NCI-H1417 treated with DMSO at 0.1 percent for 48 hours (cell line): ENCODE measurements at places on chromosomes 1 and 21.

GRCh38 chr1:121518726-121519041 lies 333.9 kb downstream of the SRGAP2C start:
- no peak for DNase-seq

GRCh38 chr1:86362807-86363206 lies 33.3 kb downstream of the ODF2L start:
- DNase-seq, result no peak

DNA sequence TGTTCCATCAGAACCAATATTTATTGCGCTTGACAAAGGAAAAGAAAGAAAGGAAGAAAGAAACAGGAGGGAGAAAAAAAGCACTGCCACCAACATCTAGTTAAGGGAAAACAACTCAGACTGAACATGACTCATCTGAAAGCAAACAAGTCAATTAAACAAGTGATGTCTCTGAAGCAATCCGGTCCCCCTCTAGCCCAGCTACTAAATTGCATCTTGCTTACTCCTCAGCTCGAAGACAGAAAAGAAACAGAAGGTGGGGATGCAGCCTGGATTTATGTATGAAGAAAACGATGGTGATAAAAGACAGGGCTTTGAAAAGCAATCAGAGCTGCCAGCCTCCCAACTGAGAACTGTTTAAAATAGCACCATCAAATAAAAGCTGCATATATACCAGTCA lies 188.2 kb downstream of the OMA1 start:
- no peak for DNase-seq

GRCh38 chr1:171346881-171347280 lies 32.9 kb downstream of the FMO4 start:
- no peak for DNase-seq

DNA sequence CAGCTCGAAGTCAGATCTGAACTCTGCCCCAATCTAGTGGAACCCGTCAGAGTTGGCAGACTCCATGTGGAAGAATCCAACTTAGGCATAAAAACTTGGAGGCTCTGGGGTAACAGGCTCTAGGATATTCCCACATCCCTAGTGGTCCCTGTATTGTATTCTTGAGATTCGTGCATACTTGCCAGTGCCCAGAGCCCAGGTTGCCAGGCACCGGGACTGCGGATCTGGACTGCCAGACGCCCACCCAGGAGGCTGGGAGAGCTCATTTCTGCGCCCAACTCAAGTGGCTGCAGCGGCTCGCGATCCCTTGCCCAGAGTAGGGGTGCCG lies 1.1 kb downstream of the GRIK1 start:
- no peak for DNase-seq

DNA sequence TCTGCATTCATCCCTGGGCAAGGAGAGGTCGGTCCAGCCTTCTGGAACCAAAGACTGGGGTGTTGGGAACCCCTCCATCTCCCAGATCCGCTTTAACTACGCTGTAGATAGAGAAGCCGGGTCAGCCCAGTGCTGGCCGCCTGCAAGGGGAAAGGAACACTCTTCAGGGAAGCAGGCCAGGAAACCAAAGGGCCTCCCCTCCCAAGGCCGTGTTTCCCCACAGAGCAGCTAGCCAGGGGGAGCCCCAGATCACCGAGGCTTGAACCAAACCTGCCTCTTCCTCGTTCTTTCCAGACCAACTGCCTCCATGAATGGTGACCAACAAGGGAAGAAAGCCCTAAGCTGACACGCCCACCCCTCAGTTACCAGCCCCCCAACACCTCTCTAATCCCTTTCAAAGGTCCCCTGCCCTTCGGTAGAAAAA lies 1.2 kb upstream of the CHD5 start:
- no peak for DNase-seq

DNA sequence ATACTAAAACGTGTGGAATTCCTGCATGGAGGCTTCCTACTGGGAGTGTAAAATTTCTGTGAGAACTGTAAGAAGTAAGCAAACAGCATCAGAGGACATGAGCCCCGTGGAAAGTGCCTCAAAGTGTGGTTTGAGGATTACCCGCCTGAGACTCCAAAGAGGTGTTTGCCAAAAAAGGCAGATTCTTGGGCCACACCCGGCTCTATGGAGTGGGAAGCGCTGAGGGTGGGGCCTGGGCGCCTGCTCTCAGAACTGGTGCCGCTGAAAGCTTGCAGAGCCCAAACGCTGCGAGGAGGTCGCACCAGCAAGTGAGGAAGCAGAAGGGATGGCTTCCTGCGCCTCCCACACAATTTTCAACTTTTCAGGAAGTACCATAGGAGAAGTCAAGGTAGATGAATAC lies 43.0 kb upstream of the PSEN2 start:
- no peak for DNase-seq

DNA sequence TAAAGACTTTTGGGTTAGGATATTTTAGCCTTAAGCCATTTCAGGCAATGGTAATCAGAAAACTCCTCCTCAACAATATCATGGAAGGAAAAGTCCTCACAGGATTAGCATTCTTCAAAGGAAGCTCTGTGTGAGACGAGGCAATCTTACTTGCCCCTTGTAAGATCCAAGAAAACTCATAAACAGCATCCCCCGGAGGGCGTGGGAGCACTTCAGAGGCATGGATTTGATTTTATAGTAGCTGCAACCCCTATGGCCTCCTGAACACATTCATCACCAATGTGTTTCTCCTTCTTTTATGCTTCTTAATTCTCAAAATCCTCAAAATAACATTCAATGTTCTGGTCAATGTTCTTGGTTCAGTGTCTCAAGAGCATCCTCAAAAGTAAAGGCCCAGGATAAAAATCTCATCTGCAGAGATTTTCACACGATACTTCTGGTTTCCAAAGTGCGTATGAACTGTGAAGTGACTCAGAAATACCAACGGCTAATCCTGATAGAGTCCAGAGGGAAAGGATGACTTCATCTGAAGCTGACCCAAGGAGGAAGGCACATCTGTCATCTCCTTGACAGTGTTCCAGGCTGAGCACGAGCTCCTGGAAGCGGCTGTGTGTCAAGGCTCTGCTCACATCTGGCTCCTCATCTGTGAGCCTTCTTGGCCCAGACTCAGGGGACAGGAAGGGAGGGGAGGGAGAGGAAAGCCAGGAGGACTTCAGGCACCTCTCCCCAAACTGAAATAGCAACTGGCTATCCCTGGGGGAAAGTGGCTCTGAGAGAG lies 49.3 kb upstream of the PSEN2 start:
- no peak for DNase-seq

DNA sequence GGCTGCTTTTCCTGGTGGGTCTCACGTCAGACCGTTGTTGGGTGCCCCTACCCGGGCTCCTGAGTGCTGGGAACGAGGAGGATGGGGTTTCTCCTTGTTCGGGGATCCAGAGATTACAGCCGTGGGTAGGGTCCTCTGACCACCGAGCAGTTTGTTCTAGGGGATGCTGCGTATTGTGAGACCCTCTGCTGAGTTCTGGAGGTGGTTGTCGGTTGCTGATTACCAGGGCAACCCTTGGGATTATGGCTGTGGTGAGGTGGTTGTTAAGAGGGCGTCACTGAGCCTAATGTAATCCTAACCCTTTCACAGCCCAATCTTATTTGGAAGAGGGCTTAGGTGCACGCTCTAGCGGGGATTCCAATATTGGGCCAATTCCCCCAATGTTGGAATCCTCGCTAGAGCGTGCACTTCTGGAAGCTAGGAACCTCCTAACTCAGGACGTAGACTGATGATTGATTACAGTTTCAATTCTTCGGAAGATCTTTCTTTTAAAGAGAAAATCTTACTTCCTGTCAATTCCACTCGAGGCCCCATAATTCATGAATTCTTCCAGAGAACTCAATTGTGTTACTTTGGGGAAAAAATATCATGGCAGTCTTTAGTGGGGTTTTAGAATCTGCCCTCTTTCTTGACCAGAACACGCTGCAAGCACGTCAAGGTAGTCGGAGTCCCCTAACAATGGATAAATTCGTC lies 483 bp downstream of the TCEANC2 start:
- DNase-seq, result no peak

DNA sequence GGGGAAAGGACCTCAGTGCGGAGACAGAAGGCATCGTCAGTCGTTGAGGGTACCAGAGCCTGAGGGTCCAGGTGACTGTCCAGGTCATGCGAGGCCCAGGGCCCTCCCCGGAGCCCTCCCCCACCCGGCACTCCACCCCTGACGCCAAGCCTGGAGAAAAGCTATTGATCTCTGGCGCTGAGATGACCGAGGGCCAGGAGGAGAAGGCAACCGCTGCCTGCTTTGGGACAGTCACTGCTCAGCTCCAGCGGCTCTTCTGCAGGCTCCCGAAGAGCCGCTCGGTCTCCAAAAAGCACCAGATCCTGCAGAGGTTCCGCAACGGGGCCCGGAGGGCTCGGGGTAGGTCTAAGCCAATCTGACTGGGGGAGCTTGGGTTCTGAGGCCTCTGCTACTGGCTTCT lies 10.9 kb downstream of the RASSF5 start:
- no peak for DNase-seq

DNA sequence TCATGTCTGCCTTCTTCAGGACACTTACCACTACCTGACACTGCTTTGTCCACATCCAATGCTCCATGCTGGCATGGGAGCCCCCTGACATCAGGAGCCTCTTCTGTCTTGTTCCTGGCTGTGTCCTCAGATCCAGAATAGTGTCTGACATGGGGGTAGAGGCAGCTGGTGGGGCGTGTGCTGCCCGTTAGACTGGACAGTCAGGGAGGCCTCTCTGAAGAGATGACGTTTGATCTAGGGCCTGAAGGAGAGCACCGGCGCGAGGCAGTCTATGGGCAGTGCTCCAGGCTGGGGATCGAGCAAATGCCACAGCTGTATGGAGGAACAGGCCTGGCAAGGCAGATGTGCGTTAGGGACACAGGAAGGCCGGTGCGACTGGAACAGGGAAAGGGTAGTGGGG lies 16.6 kb downstream of the SLC9A1 start:
- no peak for DNase-seq

DNA sequence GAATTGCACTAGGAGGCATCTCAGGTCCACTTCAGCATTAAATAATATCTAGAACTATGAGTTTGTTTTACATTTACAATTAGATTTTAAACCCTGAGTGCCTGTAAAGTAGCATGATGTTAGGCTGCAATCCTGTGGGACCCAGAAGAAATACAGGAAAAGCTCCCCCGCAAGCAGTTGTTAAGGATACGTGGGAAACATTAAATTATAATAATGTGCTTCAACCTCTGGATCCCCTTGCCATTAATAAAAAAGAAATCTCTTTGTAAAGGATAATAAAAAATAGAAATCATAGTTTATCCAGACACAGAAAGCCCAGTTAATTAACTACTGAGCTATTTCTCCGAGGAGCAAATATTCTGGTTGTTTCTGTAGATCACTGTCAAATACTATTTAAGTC lies 106.0 kb downstream of the PCNX2 start:
- DNase-seq, result no peak

DNA sequence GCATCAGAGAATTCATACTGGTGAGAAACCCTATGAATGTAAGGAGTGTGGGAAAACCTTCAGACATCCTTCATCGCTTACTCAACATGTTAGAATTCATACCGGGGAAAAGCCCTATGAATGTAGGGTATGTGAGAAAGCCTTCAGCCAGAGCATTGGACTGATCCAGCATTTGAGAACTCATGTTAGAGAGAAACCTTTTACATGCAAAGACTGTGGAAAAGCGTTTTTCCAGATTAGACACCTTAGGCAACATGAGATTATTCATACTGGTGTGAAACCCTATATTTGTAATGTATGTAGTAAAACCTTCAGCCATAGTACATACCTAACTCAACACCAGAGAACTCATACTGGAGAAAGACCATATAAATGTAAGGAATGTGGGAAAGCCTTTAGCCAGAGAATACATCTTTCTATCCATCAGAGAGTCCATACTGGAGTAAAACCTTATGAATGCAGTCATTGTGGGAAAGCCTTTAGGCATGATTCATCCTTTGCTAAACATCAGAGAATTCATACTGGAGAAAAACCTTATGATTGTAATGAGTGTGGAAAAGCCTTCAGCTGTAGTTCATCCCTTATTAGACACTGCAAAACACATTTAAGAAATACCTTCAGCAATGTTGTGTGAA lies 12.8 kb downstream of the ZFP69B start:
- no peak for DNase-seq

- DNase-seq, result no peak
Measured at GRCh38 chr1:212690816-212691403, 8.7 kb downstream of the BATF3 start.

DNA sequence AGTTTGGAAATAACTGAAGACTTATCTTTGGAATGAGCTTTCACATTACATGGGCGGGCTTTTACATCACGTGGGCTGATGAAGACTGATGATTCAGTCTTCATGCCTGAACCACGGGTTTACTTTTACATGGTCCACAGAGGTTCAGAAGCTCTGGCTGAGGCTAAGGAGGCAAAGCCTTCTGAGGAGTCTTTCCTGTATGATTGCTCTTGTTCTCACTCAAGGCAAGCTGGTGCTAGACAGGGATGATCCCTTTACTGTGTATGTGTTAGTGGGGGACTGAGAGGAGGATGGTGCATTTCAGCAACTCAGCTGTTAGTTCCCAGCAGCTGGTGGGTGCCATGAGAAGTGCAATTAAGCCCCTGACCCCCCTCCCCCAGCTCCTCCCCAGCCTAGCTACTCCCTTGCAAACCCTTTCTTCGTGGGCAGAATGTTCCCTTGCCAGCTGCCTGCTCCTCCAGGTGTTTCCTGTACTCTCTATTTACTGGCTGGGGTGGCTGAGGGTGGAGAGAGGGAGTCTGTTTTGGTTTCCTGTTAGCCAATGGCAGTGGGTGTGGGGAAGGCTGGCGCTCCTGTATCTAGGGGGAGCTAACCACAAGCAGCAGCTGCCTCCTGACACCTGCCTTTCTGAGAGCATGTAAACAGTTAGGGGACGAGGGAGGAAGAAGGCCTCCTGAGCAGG lies 15.4 kb downstream of the BTG2 start:
- DNase-seq, result peak; percentile 95

- DNase-seq, result no peak
Measured at GRCh38 chr1:201138311-201138840, 11.4 kb upstream of the ASCL5 start.

- DNase-seq, result no peak
Measured at GRCh38 chr1:66058558-66058957, 265.9 kb downstream of the PDE4B start.

DNA sequence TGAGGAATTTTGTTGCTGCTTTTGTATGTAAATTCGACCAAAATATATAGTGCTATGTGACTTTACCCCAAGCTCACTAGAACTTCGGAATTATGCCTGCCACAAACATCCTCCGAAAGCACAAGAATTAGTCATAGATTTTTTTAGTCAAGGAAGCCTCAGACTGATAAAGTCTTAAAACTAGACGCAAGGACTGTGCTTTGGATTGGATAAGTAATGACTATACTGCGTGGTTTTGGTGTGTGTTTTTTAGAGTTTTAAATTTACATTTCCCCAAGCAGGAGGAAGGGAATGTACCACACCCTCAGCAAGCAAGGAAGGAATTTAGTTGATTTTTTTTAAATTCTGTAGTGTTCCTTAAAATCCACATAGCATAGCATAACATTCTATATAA lies 10.3 kb downstream of the WLS start:
- no peak for DNase-seq

GRCh38 chr1:240174734-240175133 lies 83.1 kb downstream of the FMN2 start:
- no peak for DNase-seq

- no peak for DNase-seq
Measured at GRCh38 chr1:206854401-206855129, 10.9 kb upstream of the IL20 start.

GRCh38 chr1:20380616-20381035 lies 90.0 kb downstream of the VWA5B1 start:
- DNase-seq, result no peak

GRCh38 chr1:8460132-8460544 lies 142.2 kb downstream of the SLC45A1 start:
- DNase-seq, result no peak
